ENCODE measurements at places on chromosomes 1 and 21.

- no peak for DNase-seq
Measured at GRCh38 chr21:35559829-35560225, 500.5 kb downstream of the SETD4 start.

- DNase-seq, result no peak
Measured at GRCh38 chr1:44437107-44437716, 32.2 kb downstream of the RNF220 start.

GRCh38 chr1:194298007-194298598 lies 1111.7 kb upstream of the B3GALT2 start:
- no peak for DNase-seq

GRCh38 chr21:39422527-39423241 lies 22.9 kb downstream of the LCA5L start:
- no peak for DNase-seq

GRCh38 chr1:156801409-156802121 lies 15.1 kb downstream of the SH2D2A start:
- peak; percentile 98 for DNase-seq

DNA sequence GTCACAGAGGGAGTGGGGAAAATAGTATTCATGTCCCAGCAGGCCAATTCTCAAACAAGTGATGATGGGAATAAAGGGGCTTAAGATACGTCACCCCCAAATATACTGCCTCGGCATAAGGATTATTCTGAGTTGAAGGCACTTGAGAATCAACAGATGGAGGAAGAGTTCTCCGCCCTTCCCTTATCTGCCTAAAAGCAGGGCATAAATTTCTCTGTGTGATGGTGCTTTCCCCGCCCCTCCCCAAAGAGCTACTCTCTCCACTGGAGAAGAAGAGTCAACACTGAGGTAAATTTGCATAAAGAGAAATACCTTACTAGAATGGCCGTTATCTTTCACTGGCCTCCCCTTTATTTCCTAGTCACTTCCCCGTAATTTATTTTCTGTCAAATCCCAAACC lies 18.7 kb downstream of the BECN2 start:
- no peak for DNase-seq

DNA sequence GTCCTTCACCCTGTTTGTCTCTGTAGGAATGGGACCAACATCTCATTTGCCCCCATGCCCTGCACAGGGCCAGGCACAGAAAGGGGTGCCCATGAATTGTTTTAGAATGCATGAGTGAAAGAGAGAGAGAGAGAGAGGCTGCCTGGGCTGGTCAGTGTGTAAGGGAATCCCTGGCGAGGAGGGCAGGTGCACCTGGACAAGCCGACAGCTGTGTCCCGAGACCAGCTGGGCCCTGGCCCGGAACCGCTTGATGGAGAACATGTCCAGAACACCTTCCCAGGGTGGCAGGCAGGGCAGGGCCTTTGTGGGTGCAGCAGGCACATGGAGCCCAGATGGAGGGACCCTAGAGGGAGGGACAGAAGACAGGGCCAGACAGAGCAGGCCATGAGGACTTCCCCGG lies 22.7 kb downstream of the SPOCD1 start:
- no peak for DNase-seq

DNA sequence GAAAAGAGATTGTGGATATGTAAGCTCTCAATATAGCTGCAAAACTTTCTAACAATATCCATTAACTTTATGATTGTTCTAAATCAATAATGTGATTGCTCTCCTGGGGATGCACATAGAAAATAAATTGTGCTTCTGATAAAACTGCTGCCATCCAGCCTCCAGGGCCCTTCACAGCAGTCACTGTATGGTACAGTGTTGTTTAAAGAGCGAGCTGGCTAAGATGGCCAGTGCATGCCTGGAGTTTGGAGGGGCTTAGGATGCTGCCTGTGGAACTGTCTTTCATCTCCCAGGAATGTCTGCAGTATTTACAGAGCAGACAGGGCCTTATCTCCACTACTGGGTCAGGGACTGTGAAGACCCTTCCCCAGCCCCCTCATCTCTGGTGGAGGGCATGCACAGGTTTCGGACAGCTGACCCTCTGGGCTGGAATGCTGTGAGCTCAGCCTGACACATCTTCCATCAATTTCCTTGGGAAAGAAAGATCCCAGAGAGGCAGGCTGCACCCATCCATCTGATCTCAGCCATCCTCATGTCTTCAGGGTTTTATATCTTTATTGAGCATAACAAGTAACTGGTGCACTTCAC lies 137.0 kb downstream of the PLPP3 start:
- DNase-seq, result no peak

DNA sequence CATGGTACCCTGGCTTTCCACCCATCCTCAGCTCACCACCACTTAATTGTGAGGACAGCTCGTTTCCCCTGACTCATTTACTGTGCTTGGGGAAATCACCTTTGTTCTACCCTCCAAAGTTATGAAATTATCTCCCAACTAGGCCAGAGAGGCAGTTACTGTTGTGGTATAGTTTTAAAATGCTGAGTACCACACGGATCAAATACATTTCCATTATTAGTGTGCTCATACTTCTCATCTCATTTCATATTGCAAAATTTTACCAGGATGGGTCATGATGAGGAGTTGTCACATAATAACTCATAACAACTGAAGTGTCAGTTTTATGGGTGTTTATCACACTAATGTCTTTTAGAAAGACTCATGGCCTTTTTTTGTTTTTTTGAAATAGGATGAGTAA lies 9.2 kb upstream of the OR2B11 start:
- DNase-seq, result no peak

DNA sequence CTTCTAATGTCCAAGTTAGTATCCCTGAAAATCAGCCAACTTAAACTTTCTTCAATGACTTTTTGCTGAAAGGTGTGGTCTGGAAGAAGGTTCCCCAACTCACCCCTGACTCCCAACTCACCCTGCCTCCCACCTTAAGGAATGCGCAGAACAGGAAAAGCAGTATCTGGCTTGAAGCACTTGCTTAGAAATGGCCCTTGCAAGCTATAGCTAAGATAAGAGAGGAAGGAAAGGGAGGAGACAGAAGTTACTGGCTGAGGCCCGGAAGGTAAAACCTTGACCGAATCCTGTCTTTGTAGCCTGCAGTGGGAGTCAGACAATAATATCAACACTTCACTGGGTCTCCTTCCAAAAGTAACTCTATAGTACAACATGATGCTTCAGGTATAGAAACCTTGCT lies 2.9 kb downstream of the CYYR1 start:
- no peak for DNase-seq

DNA sequence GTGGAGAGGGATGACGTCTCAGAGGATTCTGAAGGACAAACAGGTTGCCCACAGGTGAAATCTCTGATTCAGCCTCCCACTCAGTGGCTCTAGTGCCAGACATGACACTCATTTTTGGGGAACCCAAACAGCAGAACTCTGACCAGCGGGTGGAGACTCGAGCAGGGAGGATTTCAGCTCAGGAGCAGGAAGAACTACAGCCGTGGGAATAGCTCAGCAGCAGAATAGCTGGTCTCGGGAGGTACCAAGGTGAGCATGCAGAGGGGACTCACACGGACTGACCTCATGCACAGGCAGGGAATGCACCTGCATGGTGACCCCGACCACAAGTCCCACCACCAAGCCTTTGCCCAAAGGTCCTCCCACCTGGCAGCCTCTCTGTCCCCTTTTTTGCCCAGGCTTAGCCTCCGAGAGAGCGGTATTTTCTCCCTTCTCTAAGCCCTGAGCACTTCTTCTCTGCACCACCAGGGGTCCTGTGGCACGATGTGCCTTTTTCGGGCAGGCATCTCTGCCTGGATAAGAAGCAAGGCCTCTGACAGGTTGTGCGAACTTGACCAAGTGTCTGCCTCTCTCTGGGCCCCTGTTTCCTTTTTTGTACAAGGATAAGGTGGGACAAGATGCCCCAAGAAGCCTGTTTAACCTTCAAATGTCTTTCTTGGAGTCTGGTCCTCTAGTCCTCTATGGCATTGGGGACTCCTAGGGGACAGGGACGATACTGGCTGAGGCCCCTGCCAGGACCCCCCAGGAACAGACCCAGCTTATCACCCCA lies 8.8 kb upstream of the FGR start:
- no peak for DNase-seq

GRCh38 chr1:166999075-166999474 lies 10.0 kb downstream of the MAEL start:
- DNase-seq, result no peak

GRCh38 chr1:217881131-217881543 lies 250.0 kb downstream of the SPATA17 start:
- DNase-seq, result no peak

- no peak for DNase-seq
Measured at GRCh38 chr1:91601554-91602376, 101.1 kb downstream of the CDC7 start.

DNA sequence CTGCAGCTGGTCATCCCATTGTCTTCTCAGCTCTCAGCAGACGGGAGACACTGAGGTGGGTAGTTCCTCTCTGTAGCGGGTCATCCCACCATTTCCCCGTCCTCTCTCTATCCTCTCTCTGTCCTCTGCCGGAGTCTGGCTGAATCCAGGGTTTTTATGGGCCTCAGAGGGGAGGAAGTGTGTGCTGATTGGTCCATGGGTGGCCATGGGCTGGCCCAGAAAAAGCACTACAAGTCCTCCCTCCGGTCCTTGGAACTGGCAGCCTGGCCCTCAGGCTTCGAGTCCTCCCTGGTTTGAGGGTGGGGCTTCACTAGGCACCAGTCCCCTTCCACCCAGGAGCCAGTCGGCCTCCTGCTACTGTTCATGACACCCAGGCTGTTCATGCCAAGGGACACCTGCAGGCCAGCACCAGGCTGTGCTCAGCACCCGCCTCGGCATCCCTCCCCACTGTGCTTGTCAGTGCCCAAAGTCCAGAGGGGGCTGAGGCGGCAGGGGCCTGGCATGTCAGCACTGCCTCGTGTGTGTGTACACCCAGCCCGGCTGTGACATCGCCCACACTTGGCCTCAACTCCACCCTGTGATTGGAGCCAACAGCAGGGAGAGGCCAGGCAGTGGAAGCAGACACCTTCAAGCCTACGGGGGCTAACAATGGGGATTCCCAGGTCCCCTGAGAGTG lies 23.0 kb upstream of the LRRC8C start:
- no peak for DNase-seq

GRCh38 chr1:37940299-37940947 lies 6.4 kb downstream of the INPP5B start:
- DNase-seq, result no peak

DNA sequence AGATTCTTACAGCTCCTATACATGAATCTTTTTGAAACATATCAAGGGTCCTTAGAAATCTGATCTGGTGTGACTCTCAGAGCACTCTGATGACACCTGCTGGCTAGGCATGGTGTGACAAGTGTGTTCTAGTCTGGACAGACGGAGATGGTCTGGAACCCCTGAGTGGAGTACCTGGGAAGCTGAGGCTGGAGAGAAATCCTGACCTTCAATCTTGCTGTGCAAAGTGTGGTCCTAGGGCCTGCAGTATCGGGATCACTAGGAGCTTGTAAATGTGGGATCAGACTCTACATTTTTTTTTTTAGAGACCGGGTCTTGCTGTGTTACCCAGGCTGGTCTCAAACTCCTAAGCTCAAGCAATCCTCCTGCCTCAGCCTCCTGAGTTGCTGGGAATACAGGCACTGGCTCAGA lies 78.6 kb upstream of the SOD1 start:
- DNase-seq, result peak; percentile 7

GRCh38 chr1:40053138-40053887 lies 12.8 kb downstream of the CAP1 start:
- no peak for DNase-seq

- DNase-seq, result no peak
Measured at GRCh38 chr1:188599313-188599712, 1770.6 kb downstream of the PLA2G4A start.

GRCh38 chr1:54331843-54332463 lies 74.2 kb downstream of the SSBP3 start:
- no peak for DNase-seq

DNA sequence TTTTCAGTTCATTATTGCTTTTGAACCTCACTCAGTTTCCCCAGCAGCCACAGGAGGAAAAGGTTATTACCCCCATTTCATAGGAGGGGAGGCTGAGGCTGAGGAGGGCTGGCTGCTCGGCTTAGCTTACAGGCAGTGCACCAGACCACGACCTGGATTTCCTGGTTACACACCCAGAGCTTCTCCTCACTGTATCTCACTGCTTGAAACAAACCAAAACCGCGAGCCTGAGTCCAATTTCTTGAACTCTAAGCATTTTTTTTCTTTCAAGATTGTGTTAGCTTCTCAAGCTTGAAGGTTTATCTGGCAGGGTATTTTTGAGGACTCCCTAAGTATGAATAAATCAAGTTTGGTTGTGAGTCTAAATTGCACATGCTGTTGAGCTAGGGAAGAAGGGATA lies 188.9 kb upstream of the EDN2 start:
- no peak for DNase-seq

- no peak for DNase-seq
Measured at GRCh38 chr1:48026275-48026674, 29.1 kb upstream of the TRABD2B start.

- no peak for DNase-seq
Measured at GRCh38 chr1:200369706-200370105, 40.1 kb downstream of the ZNF281 start.

GRCh38 chr1:110102081-110102480 lies 10.2 kb upstream of the UBL4B start:
- no peak for DNase-seq

GRCh38 chr1:156740237-156740740 lies 599 bp downstream of the MRPL24 start:
- DNase-seq, result no peak

GRCh38 chr1:150760013-150760412 lies 5.6 kb downstream of the CTSS start:
- DNase-seq, result no peak

DNA sequence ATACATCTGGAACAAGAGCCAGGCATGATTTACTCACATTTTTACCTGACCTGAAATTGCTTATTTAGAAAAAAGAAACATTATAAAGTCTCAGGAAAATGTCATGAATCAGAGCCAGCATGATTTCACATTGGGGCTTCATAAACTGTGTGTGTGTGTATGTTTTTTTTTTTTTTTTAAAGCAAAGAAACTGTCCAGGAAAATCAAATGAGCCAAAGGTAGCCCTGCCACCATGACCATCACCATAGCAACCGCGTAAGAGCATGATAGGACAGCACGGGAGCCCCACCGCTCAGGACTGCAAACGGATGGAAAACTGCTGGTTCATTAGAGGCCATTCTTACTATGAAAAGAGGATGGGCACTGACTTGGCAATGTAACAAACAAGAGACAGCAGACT lies 139.2 kb downstream of the NTMT2 start:
- DNase-seq, result no peak

- no peak for DNase-seq
Measured at GRCh38 chr1:13807209-13807608, 107.2 kb downstream of the PRDM2 start.

- no peak for DNase-seq
Measured at GRCh38 chr21:41640748-41641509, 125.9 kb downstream of the RIPK4 start.

GRCh38 chr1:42420911-42421585 lies 34.8 kb downstream of the ZMYND12 start:
- DNase-seq, result peak; percentile 27

DNA sequence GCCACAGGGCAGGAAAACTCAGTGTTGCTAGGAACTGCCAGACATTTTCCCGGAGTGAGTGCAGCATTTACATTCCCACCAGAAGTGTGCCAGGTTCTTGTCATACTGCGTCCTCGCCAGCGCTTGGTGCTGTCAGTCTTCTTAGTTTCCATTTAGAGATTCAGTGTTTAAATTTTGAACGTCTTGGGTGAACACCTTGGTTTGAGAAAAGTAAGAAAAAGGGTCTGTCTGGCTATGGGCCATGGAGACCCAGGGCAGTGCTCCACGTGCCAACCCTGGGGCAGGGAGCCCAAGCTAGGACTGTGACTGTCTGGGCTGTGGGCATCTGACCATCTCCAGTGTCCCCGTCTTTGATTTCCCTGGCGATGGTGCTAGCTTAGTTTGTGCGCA lies 16.0 kb downstream of the IBA57 start:
- DNase-seq, result no peak

- DNase-seq, result no peak
Measured at GRCh38 chr1:180672105-180672504, 40.3 kb downstream of the XPR1 start.
